ENCODE measurements at places on chromosomes 1 and 21. TPM values are rescaled to one million over a fixed set of nuclear protein-coding genes. Genes with fewer than 3 reads are reported as not detected.

The CD55 gene
- total RNA-seq: 69.3 TPM

DNA sequence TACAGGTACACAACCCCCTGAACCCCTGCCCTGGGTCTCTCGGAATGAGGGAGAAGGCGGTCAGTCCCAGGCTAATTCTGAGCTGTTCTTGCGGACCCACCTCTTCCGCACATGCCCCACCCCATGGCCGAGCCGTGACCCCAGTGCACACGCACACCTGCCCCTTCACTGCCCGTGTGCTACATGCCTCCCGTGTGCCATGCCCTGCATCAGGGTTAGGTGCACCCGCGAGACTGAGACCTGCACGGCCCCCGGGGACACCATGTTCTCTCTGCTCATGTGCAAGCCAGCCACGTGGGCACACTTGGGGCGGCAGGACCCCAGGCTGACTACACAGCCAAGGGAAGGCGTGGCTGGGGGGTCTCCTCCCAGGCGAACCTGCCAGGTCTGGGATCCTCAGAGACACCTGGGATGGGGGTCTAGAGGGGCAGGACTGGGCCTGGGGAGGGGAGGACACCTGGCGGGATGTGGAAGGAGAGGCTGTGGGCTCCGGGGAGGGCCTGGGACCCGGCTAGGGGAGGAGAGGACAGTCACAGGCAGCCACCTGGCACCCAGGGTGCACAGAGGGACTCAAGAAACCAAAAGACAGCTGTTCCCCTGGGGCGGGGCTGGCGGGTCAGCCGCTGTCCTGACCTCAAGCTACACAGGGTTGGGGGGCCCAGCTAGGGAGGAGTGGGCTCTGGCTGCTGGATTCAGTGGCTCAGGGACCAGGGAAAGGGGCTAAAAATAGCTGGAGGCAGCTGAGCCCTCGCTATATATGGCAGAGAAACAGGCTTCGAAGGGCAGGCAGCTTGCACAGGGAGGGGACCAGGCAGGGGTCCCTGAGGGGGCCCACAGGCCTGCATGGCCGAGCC is 133.4 kb downstream of the CASZ1 start:
- H3K27ac ChIP-seq: no peak overlapping the region
- no peaks in the 10 kb centered on the region for H3K36me3 ChIP-seq
- no peaks in the 10 kb centered on the region for H3K27me3 ChIP-seq
- no peak for DNase-seq
- no peaks in the 10 kb centered on the region for H3K4me1 ChIP-seq
- no peak overlapping the region for H3K4me3 ChIP-seq

DNA sequence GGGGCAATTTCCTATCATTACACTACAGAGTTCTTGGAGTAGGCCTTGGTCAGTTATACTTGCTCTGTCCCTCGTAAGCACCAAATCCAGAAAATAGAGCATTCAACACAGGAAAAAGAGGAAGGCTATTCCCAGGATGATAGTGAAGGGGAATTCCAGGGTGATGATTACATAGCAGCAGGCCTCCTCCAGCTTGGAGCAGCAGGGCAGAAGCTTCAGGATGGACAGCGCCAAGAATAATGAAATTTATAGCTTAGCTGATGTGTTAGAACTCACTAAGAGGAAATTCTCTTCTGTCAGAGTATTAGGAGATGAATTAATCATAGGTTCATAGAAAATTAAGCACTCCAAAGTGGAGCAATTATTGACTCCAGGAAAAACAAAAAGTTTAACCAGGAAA is 10.8 kb upstream of the SMAP2 start:
- H3K4me3 ChIP-seq: no peak overlapping the region
- H3K27me3 ChIP-seq: no peaks in the 10 kb centered on the region
- H3K4me1 ChIP-seq: peaks cover 1% of the 10 kb centered on the region
- H3K36me3 ChIP-seq: peaks cover 8% of the 10 kb centered on the region

DNA sequence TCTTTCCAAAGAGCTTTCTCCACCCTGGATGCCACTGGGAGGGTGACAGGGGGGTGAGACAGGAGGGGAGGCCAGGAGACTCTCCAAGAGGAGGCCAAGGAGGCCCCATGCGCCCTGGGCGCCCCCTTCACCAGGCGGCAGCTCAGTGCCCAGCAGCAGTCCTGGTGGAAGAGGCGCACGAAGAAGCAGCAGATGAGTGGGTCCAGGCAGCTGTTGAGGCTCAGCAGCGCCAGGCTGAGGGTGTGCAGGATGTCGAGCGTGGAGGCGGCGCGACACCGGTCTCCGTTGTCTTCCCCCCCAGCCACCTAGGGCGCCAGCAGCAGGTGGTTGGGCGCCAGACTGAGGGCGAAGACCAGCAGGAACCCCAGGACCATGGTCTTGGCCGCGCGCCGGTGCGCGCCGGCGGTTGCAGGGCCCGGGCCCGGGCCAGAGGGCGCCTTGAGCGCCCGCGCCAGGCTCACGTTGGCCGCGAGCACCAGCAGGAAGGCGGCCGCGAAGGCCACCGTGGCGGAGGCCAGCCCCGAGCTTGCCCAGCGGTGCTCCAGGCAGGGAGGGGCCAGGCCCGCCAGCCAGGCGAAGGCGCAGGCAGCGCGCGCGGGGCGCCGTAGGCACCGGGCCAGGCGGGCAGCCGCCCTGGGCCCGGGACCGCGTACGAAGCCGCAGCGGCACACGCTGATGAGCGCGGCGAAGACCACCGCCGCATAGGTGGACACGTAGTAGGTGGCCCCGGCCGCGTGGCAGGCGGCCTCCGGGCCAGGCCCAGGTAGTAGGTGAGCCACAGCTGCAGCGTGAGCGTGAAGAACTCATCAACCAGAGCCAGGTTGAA is 8.6 kb downstream of the TMEM35B start:
- no peaks in the 10 kb centered on the region for H3K27me3 ChIP-seq
- peaks cover 10% of the 10 kb centered on the region for H3K36me3 ChIP-seq
- no peak for DNase-seq
- H3K4me1 ChIP-seq: peaks cover 5% of the 10 kb centered on the region
- no peak overlapping the region for H3K4me3 ChIP-seq

DNA sequence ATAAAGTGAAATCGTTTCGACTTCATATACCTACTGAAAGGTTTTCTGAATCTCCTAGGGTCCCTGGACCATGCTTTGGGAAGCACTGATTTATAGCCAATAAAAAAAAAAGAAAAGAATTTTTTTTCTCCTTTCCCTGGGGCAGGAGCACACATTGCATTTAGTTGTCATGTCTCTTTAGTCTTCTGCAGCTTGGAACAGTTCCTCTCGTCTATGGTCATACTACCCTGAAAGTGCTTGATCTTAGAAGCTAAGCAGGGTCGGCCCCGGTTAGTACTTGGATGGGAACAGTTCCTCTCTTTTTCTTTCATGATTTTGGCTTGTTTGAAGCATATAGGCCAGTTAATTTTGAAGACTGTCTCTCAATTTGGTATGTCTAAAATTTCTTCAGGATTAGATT is 3.7 kb upstream of the SERPINC1 start:
- H3K27me3 ChIP-seq: peaks cover 10% of the 10 kb centered on the region
- H3K27ac ChIP-seq: no peak overlapping the region
- no peak overlapping the region for H3K4me3 ChIP-seq

Measured in activated naive CD8-positive, alpha-beta T cell treated with anti-CD3 and anti-CD28 coated beads, Interleukin-2, amount 10 ng/mL, durations not matched to agents 7 days and 5 days (primary cell).